Islet precursor cell (in vitro differentiated cells): ENCODE measurements at places on chromosomes 3 and 15.

GRCh38 chr3:70738291-70738681, 425.8 kb upstream of the MDFIC2 start:
- no peak for DNase-seq

- DNase-seq, result peak; percentile 77
These were observed 84.4 kb downstream of the BDH1 start for GRCh38 chr3:197471221-197472010.

DNA sequence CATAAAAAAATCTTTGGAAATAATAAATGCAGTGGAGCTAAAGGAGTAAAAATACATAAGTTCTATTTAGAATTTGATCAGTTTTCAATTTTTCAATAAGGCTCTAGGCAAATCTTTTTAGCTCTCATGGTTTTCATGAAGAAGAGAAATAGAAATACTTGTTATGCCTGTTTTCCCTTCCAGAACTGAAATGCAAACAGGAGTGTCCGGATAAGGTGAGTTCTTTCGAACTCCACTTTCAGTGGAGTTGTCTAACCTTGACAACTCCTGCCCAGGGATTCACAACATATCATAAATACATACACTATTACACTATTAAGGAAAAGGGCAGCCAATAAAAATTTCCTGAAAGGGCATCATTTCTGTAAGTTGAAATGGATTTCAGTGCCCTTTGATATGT, 216.4 kb upstream of the SLC2A2 start:
- DNase-seq, result no peak

DNA sequence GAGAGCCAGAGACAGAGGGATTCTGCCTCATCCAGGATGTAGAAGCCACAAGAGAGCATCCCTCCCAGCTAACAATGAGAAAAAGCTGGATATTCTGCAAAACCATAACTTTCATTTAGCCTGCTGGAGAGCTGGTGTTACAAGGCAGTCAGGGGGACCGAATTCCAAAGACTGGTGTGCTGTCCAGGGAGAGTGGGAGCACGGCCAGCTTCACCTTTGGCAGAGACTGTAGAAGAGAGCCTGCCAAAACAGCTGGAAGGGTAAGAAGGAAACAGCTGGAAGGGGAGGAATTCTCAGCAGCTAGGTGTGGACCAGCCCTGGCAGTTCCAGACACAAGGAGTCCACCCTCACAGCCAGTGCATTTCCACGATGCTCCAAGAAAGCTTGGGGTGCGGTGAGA, 109.9 kb upstream of the LINGO1 start:
- no peak for DNase-seq

DNA sequence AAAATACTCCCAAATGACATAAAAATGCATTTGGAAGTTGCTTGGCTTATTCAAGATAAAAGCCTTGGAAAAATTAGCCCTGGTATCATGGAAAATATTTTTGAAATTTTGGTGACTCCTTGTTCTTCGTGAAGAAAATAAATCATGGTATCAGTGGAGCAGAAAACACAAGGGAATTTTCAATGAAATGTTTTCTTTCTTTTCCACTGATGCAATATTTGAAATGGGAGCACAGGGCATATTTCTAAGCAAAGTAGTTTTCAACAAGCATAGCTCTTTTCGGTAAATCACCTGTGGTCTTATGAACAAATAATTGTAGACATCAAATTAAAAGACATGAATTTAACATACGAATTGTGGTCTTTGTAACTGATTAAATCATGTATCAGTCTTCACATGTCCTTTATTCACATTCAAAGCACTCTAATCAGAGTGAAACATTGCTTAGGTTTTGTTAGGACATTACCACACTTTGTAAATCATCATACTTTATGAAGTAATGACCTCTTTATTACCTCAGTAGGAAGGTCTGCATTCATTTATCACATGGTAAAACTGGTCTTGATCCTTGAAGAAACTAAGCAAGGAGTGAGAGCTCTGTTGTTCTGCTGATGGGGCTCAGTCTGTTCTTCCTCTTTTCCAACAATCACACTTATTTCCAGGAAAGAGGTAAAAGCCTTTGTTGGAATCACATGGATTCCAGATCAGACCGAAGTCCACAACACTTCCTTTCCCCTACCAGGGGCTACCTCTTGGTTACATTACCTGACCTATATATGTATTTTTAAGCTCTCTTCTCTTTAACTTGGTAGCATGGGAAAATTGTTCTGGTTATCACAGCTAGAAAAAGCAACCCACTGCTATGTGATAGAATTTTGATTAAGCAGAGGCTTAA, 413.5 kb upstream of the THBS1 start:
- DNase-seq, result no peak

- DNase-seq, result no peak
These were observed 165.8 kb upstream of the SLC2A2 start for GRCh38 chr3:171192176-171192854.

DNA sequence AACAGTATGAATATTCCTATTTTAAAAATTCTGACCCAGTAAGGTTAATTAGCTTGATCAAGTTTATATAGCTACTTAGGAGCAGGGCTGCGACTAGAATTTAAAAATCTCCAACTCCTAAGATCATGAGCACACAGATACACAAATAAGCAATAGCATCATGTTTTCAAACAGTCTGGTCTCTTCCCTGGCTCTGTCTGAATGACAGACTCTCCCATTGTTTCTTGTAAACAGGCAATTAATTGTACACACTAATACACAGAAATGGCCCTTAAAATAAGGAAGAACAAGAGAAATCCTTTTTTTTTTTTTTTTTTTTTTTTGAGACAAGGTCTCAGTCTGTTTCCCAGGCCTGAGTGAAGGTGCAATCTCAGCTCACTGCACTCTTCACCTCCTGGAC, 1064.4 kb upstream of the CFAP20DC start:
- no peak for DNase-seq

DNA sequence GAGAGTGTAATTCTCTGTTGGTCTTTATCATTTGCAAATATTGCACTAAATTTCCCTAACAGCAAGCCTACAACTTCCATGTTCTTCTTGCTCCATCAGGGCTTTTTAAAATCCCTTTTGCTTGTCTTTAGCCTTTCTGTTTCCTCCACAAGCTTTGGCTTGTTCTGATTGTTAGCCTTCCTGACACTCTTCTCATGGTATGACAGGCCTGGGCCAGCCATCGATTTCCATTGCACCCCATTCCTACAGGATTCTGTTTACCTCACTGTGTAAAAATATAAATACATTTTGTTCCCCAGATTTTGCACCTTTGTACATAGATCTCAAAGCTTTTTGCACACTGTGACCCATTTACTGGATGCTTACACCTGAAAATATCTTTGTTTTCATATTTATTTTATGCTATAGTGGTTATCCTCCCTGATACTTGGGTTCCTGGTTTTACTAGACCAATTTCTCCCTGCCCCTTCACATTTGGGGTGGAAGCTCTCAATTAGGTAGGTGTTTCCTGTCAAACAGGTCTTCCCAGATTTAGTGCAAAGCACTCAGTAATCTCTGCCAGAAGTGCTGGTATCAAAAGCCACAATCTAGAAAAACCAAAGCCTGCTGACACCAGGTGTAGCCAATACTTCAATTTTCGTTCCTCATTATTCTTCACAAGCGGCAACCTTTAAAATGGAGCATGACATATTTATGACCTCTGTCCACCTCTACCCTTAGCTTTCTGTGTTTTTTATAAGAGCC, 57.9 kb upstream of the PPP2R3A start:
- no peak for DNase-seq

DNA sequence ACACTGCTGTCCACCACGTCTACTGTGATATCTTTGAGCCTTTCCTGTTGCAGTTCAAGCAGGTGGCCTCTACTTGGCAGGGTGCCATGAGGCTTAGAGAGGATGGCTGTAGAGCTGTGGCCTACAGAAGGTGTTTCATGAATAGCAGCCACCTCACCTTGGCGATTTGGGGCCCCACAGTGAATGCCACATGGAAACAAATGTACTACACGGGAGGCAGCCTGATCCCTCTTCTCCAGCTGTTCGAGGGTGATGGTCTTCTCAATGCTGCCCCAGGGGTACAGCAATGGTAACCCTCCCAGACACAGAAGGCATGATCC, 70.7 kb downstream of the FAM43A start:
- DNase-seq, result no peak

DNA sequence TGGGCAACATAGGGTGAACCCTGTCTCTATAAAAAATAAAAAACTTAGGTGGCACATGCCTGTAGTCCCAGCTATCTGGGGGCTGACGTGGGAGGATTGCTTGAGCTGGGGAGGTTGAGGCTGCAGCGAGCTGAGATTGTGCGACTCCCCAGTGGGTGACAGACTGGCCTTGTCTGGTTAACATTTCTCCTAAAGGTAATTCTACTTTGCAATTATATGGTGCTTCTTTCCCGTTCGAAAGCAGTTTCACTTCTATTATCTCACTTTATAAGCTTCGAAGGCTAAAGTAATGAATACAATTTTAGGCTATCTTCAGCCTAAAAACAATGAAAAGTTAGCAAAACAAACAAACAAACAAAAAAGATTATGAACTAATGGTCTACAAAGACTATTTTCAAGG, 35.3 kb downstream of the COMMD2 start:
- DNase-seq, result no peak

- DNase-seq, result no peak
These were observed 103.0 kb upstream of the TBL1XR1 start for GRCh38 chr3:177300039-177300833.

- DNase-seq, result peak; percentile 71
These were observed 954 bp downstream of the CLDN11 start for GRCh38 chr3:170419557-170420087.

- no peak for DNase-seq
These were observed 108.8 kb upstream of the RAD18 start for GRCh38 chr3:9071936-9072666.

GRCh38 chr15:90735923-90736322, 18.8 kb downstream of the BLM start:
- DNase-seq, result no peak

GRCh38 chr15:66566963-66567531, 1.2 kb upstream of the LCTL start:
- DNase-seq, result peak; percentile 92

GRCh38 chr15:37981201-37981600, 46.8 kb downstream of the TMCO5A start:
- DNase-seq, result no peak

GRCh38 chr3:65742914-65743313, 295.8 kb downstream of the MAGI1 start:
- no peak for DNase-seq

- no peak for DNase-seq
These were observed 60.0 kb upstream of the MNS1 start for GRCh38 chr15:56524915-56525314.

- no peak for DNase-seq
These were observed 165.6 kb downstream of the UBE2E2 start for GRCh38 chr3:23368731-23369130.

DNA sequence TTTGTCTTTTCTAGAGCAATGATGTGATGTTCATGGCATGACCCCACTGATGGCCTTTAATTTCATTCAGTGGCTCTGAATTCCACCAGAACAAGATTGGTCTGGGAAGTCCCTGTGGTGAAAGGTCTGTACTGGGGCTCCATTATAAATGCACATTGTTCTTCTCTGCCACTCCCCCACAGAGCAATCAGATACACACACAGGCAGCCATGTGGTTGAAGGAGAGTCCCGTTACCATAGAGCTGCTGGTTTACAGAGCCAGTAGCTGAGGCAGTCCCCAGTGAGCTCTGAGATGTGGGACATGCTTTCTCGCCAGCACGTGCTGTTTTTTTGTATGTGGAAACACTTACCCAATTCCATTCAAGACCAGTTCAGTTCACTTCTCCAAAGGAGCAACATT, 172.7 kb upstream of the TRIM42 start:
- DNase-seq, result peak; percentile 76

- DNase-seq, result no peak
These were observed 9.8 kb downstream of the KCNMB2 start for GRCh38 chr3:178546079-178546478.

DNA sequence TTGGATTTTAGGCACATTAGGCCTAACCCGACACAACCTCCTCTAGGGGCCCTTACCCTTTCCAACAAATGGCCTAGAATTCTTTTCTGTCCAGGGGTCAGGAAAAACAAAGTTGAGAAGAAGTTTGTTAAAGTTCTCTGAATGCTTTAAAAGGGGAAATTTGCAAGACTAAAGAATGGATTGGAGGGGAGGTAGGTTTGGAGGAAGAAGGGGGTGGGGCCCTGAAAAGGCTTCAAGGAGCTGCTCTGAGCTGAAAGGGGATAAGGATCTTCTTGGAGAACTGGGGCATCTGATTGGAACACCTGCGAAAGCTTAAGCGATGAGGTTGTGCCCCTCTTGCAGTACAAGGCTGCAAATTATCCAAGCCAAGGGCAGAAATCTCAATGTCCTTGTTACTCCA, 3.9 kb upstream of the SENP2 start:
- no peak for DNase-seq

GRCh38 chr3:157922614-157923013, 183.6 kb downstream of the SHOX2 start:
- no peak for DNase-seq

- DNase-seq, result no peak
These were observed 104.2 kb downstream of the FBXL22 start for GRCh38 chr15:63701365-63701764.

- no peak for DNase-seq
These were observed 99.2 kb downstream of the CEMIP start for GRCh38 chr15:80878242-80878866.

DNA sequence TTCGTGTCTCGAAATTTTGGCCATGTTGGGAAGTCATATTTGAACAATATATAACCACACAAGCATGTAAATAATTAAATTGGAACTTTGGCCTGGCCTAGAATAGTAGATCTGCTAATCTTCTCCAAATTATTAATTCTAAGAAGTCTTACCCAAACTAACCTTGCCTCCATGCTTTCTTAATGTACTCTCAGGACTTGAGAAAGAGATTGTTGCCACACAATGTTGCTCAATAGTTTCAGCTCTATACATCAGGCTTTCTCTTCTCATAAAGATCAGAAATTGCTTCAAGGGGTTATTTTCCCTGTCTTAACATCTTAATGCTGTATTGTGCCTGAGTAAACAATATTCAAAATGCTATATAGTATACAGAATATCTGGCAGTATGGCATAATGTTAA, 202.7 kb upstream of the LRIG1 start:
- DNase-seq, result no peak

DNA sequence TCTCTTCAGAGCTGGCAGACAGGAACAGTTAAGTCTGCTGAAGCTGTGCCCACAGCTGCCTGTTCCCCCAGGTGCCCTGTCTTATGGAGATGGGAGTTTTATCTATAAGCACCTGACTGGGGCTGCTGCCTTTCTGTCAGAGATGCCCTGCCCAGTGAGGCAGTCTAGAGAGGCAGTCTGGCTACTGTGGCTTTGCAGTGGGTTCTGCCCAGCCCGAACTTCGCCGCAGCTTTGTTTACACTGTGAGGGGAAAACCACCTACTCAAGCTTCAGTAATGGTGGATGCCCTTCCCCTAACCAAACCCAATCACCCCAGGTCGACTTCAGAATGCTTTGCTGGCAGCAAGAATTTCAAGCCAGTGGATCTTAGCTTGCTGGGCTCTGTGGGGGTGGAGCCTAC, 91.2 kb downstream of the SLC25A26 start:
- no peak for DNase-seq

GRCh38 chr15:57591822-57592367, at the start of gene MYZAP:
Gene MYZAP (plus strand): TSS chr15:57591904. CDS start chr15:57592035, 131 bp downstream.
- DNase-seq, result peak; percentile 83

GRCh38 chr3:147034359-147034758, 372.0 kb downstream of the ZIC4 start:
- no peak for DNase-seq

- no peak for DNase-seq
These were observed 123.8 kb upstream of the CMC1 start for GRCh38 chr3:28117598-28117997.
